ENCODE measurements at places on chromosomes 3 and 15.

DNA sequence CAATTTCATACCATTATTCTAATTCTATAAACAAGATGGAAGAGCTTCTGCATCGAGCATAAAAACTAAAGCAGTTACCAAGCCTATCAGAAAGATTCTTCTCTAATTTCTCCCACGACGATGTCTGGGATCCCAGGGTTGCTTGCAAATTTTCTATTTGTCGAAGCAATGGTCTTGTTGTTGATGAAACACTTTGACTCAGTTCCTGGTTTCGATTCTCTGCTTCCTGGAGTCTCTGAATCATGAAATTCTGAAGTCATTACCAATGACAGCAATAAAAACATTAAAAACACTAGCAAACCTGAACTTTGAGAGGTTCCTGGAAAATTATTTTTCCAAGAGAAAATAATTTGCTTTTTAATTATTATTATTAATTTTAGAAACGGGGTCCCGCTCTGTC, 18.7 kb downstream of the TMF1 start:
- DNase-seq, result peak; percentile 15

DNA sequence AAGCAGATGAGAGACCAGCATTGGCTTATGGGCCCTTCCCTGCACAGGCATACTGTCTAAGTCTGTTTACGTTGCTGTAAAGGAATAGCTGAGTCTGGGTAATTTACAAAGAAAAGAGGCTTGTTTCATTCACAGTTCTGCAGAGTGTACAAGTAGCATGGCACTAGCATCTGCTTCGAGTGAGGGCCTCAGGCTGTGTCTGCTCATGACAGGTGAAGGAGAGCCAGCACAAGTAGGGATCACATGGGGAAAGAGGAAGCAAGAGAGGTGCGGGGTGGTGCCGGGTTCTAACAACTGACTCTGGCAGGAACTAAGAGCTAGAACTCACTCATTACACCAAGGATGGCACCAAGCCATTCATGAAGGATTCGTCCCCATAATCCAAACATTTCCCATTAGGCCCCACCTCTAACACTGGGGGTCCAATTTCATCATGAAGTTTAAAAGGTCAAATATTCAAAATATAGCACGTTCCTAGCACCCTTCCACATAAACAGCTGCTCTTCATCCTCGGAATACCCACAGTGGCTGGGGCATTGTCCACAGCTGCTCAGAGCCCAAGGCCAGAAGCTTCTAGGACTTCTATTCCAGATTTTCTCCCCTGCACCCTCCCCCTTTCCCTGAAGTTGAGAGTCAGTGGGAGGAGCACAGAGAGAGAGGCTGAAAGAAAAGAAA, 5.6 kb downstream of the RTP3 start:
- DNase-seq, result no peak

DNA sequence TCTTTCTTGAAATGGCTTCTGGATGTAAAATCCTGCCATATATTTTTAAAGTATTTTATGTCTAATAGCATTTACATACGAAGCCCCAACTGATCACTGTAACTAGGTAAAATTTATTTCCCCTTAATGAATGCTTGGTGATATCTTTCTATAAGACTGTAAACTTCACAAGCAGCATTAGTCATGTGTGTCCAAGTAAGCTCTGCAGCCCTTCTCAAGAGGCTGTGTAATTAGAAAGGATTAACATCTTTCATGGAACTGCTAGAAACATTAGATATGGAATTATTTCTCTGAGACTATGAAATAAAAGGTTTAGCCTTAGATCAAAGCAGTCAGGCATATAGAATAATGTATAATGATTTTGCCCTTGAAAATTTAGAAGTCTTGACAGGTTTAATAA, 143.3 kb downstream of the EPHA3 start:
- no peak for DNase-seq

DNA sequence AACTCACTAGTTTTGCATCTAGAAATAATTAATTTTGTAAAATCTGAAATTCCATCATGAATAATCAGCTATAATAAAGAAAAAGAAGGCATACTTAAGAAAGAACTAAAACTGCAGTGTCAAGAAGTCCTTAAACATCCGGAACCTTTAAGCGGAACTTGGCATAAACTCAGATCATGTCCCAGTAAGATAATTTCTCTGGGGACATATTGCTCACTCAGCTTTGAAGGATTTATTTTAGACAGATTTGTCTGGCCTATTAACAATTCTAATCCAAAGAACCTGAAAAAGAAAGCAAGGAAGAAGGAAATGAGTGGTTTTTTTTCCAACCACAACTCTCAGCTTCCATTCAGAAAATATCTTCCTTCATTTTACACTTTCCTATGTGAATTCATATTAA, 850.3 kb downstream of the ROBO1 start:
- DNase-seq, result no peak

- DNase-seq, result no peak
Observed at GRCh38 chr3:61563313-61564271, 2.2 kb downstream of the PTPRG start.

DNA sequence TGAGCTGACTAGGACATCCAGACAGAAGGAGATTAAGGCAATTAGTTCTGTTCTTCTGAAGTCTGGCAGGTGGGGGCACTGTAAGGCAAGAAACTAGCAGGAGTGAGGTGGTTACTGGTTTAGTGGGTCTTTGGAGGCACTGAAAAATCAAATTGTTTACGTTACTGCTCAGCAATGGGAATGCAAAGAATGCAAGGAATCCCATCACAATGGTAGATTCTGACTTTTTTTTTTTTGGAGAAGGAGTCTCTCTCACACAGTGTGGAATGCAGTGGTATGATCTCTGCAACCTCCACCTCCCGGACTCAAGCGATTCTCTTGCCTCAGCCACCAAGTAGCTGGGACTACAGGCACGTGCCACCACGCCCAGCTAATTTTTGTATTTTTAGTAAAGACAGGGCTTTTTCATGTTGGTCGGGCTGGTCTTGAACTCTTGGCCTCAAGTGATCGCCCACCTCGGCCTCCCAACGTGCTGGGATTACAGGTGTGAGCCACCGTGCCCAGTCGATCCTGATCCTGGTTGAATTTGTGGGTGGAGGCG, 16.4 kb downstream of the FAM107A start:
- DNase-seq, result peak; percentile 65

GRCh38 chr15:95302206-95302605, 1028.3 kb upstream of the NR2F2 start:
- DNase-seq, result no peak

GRCh38 chr15:65249641-65250040, 37.0 kb downstream of the PARP16 start:
- DNase-seq, result no peak

DNA sequence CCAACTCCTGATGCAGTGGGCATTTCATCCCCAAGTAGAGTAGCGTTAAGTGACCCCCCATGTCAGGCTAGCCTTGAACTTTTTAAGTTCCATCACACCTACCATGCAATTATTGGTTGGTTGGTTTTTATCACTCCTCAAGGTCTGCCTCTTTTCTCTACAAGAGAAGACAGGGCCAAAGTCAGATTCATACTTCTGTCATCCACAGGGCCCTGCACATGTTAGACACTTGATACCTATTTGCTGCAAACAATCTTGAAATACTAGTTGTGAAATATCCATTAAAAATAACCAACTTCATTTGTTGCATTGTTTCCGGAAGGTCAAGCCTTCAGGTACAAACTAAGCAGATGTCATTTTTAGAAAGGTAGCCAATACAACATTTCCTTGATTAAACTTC, 1.2 kb downstream of the CMSS1 start:
- DNase-seq, result no peak

GRCh38 chr3:47404955-47405790, 24.4 kb downstream of the PTPN23 start:
- DNase-seq, result no peak

DNA sequence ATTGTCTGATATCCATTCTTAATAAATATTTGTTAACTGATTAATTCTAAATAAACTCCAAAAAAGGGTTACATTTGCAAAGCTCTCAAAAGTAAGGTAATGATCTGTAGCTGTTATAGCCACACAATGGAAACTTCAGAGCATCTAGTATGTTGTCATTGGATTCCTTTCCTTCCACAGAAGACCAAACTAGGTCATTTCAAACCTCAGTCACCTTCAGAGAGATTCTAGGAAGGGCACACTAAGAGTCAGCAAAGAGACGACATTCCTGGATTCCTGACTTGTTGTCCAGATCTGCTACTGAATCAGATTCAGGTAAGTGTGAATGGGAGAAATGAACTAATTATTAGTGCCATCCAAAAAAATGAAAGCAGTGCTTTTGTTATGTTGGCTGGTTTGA, 3.0 kb upstream of the COL8A1 start:
- no peak for DNase-seq

DNA sequence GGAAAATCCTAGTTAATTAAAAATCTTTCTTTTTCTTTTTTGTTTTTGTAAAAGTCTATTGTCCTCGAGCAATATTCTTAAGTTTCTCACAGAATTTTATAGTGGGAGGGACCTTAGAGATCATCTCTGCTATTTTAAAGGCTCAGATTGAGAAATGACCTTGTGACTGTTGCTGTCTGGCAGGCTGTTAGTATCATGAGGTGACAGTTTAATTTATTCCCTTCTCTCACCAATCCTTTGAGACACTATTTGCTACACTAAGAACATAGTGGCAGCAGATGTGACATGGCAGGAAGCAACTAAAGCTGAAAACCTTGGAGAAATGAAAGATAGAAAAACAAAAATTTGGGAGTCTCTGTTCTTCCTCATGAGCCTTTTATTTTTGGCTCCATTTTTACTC, 24.9 kb downstream of the APPL1 start:
- no peak for DNase-seq

GRCh38 chr3:13045904-13046568, 27.2 kb downstream of the IQSEC1 start:
- no peak for DNase-seq

DNA sequence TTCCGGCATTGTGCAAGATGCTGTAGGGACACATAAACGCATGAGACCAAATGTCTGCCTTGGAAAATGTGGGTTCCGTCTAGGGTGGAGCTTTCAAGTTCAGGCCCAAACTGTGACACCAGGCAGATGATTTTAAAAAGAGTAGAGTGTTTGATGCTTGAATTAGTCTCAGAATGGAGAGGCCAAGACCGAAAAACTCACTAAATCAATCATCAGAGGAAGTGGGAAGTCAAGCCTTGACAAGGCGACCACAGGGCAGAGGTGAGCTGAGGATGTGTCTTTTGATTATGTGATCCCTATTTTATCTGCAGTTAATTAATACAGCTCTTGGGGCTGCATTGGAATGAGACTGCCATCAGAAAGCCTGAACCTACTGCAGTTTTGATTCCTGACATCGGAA, 275.4 kb downstream of the ABHD5 start:
- no peak for DNase-seq

DNA sequence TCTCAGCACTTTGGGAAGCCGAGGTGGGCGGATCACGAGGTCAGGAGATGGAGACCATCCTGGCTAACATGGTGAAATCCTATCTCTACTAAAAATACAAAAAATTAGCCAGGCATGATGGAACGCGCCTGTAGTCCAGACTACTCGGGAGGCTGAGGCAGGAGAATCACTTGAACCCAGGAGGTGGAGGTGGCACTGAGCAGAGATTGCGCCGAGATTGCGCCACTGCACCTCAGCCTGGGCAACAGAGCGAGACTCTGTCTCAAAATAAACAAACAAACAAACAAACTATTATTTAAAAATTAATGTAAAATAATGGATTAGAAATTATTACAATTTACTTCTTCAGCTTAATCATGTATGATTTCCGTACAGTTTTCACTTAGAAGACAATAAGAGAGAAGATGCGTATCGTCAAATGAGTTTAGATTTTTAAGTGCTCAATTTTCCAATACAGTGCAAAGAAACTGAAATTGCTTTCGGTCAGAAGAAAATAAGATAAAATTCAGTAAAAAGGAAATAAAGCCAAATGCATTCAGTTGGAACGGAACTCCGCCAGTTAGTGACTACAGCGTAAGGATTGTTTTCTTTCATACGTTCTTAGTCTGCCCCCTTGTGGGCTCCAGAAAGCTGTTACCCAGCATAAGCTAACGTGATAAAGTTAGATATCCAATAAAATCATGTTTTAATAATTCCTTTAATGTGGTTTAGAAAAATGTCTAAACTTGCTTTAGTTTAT, 24.8 kb downstream of the AADAC start:
- DNase-seq, result peak; percentile 78

GRCh38 chr15:49789436-49789835, 168.6 kb downstream of the DTWD1 start:
- no peak for DNase-seq

GRCh38 chr3:151328298-151328995, 902 bp downstream of the P2RY13 start:
- DNase-seq, result peak; percentile 24

- no peak for DNase-seq
Observed at GRCh38 chr15:31343831-31344230, 17.2 kb downstream of the KLF13 start.
